Stimulated activated CD4-positive, alpha-beta T cell treated with anti-CD3 and anti-CD28 coated beads, TNF-alpha, amount 100 ng/mL, for 24 hours (primary cell): ENCODE measurements at places on chromosomes 1 and 21.

GRCh38 chr1:67939942-67940341, 106.7 kb upstream of the GNG12 start:
- no peak for DNase-seq

GRCh38 chr1:193458628-193459027, 272.2 kb upstream of the B3GALT2 start:
- no peak for DNase-seq

DNA sequence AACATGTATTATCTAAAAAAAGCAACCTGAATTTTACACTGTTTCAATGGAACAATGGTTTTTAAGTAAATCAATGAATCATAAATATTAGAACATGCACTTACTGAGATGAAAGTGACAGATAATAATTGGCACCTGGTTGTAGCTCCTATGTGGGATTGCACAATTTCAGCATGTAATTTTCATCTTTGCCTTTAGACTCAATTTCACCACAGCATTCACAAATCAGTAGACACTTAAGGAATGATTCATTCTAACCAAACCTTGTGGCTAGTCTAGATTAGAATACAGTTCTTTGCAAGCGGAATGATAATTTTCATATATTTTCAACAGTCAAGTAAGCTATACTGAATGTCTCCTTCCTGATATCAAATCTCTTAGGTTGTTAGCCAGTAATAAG, 853.4 kb downstream of the KCNT2 start:
- DNase-seq = no peak

DNA sequence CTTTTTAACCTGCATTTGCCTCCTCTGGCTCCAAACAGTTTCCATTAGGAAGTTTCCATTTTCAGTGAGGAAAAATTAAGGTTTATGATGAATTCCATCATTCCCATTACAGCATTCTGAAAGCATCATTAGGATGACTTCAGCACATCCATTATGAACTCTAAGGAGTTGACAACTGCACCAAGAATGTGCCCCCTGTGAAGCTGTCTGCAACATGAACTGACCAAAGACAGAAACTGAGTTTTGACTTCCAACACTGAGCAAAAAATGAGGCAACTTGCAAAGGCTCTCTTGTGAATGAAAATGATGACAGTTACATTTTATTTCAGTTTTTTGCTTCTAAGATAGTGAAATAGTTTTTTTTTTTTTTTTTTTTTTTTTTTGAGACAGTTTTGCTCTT, 18.3 kb upstream of the KCNE1 start:
- DNase-seq = no peak
